Activated T-helper 2 cell treated with anti-CD3 and anti-CD28 coated beads, Interferon-gamma antibody, Interleukin-2, Interleukin-4, amounts not matched to agents 10 μg/mL and 5 μg/mL and 100 μg/mL, durations not matched to agents 14 hours and 24 hours and 36 hours (primary cell): ENCODE measurements at places on chromosomes 16 and 17.
A peak's percentile ranks its signal among the peaks of the same experiment; 100 is the strongest.

GRCh38 chr17:10844621-10845387 lies 6.9 kb upstream of the PIRT start:
- DNase-seq, result peak; percentile 54

- no peak for DNase-seq
Observed at GRCh38 chr17:17579691-17580090, 11.8 kb downstream of the PEMT start.

DNA sequence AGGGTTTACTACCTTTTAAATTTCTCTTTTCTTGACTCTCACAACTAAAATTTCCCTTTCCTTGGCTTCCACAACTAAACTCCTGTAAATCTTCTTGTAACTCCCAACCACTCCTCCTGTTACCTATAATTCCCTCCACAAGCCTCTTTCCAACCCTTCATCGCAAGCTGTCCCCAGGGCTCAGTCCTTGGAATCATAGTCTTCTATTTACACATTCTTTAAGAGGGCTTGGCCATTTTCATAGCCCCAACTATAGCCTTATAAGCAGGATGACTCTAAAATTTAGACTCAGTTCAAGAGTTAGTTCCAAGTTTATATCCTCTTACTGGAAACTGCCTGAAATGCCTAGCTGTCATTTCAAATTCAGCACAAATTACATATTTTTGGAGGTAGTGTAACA lies 23.9 kb downstream of the GLG1 start:
- DNase-seq, result no peak

- no peak for DNase-seq
Observed at GRCh38 chr16:63497408-63497807, 1461.2 kb upstream of the CDH8 start.

GRCh38 chr16:69890114-69890891 lies 60.8 kb upstream of the CLEC18A start:
- no peak for DNase-seq

DNA sequence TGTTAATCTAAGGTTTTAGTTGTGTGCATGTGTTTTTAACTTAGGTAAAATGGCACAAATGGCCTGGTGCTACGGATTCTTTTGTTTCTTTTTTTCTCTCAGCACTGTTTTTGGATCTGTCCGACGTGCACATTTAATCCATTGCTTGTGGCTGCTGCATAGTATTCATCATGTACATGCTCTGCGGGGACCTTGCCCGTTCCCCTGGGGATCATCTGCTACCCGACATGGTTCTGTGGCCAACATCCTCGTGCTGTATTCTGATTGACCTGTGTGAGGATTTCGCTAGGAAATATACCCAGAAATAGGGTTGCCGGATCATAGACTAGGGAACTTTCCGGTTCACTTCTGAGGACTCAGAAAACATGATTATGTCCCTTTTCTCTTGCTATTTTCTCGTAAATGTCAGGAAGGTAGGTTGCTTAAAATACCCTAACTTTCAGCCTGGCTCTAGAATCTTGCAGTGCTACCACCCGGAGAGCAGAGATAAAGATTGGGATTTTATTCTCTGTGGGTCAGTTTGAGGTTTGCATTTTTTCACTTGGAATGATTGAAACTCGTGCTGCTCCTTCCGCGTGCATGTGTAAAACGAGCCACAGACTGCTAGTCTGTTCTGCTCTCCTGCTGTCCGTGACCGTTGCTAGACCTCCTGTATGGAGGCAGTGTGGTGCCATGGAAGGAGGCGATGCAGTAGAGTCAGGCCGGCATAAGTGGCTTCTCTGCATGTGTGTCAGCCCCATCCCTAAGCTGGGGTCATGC lies 42.9 kb downstream of the LDHD start:
- no peak for DNase-seq
